ENCODE measurements at places on chromosomes 1 and 21.

- DNase-seq = no peak
Measured at GRCh38 chr1:219476716-219477115, 136.2 kb downstream of the ZC3H11B start.

DNA sequence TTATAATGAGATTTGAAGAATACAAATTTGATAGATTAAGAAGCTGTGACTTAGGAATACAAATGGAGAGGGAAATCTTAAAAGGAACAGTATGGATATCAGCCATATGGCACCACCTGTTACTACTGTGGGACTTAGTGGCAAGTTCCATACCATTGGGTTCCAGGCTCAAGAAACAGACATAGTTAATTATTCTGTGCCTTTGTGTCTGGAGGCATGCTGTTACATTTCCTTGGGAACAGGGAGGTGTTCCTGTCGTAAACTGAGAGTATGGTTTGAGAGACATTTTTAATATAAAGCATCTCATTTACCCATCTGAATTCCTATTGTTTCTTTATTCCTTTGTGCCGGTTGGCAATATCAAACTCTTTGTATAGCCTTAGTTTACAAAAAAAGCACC lies 15.2 kb downstream of the PLA2G4A start:
- DNase-seq = no peak

DNA sequence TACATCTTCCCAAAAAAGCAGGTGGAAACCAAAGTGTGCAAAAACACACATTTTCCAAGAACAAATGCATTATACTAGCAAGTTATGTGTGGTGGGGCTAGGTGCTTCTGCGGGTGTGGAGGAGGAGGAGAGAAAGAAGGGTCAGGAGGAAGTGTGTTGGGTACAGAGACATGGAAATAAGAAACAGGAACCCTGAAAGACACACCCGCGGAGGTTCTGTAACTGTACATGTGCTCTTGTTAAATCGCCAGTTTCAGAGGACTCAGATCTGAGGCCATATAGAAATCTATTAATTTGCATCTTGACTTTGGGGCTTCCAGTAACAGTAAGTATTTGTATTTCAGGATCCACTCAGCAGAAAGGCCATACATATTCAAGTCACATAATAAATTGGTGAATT lies 30.9 kb downstream of the ERG start:
- DNase-seq = no peak

GRCh38 chr21:43758811-43759210 lies 17.3 kb downstream of the CSTB start:
- DNase-seq = no peak

GRCh38 chr1:185315445-185316071 lies 1.5 kb downstream of the IVNS1ABP start:
- no peak for DNase-seq

- no peak for DNase-seq
Measured at GRCh38 chr1:63887809-63888208, 114.0 kb downstream of the ROR1 start.

GRCh38 chr1:114737314-114737849 lies 20.4 kb downstream of the CSDE1 start:
- no peak for DNase-seq

DNA sequence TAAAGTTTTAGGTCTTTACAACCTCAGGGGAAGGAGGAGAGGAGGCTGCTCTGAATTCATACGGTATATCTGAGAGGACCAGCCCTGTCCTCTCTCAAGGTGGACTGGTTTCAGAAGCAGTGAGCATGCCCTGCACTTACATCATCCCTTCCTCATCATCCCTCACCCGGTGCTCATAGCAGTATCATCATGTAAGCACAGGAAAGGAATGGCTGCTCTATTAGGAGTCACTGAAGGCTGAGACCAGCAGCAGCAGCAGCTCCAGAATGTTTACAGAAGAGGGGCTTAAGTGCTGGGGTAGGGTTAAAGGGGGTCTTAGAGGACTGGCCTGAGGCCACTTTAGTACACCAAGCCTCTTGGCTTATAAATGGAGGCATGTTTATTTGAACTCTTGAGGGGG lies 185.9 kb downstream of the AK5 start:
- DNase-seq = no peak

- no peak for DNase-seq
Measured at GRCh38 chr1:32652244-32652962, 1.4 kb downstream of the RBBP4 start.

GRCh38 chr1:213409971-213410370 lies 358.9 kb downstream of the RPS6KC1 start:
- DNase-seq = no peak

- no peak for DNase-seq
Measured at GRCh38 chr21:38950435-38951094, 144.8 kb downstream of the ETS2 start.

DNA sequence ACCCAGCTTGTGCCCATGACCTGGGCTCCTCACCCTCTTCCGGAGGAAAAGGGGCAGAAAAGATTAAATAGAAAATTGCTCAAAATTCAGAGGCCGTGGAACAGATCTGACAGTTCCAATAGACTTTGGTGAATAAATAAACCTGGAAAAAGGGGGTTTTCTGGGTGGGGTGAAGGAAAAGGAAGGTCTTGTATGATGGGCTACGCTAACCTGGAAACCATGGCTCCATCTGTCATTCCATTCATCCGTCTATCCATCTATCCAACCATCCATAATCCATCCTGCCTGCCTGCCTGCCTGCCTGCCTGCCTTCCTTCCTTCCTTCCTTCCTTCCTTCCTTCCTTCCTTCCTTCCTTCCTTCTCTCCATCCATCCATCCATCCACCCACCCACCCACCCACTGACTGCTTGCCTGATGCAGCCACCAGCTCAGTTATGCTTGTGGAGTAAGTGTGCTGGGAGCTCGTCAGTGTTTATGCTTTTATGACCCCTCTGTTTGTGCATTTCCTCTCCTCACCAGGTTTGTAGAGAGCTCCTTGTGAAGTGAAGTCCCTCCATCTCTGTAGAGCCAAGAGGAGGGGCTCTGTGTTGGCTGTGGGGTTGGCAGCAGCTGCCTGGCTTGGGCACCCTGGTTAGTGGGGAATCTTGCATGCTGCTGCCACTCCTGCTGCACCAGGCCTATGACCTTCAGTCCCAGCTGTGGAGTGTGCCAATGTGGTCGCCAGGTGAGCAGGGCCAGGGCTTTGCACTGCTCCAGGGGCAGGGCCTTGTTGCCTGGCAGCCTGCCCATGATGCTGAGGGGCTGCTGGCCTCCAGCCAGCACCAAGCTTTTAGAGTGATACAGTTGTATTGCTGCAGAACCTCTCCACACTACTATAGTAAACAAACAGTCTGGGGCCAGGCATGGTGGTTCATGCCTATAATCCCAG lies 16.0 kb upstream of the POU3F1 start:
- DNase-seq = no peak

All from stimulated activated CD4-positive, alpha-beta T cell treated with anti-CD3 and anti-CD28 coated beads, Interleukin-12 subunit alpha, Interleukin-12 subunit beta, amount 100 ng/mL, for 24 hours (primary cell).